Activated B cell treated with CpG ODN at 0.5 μM for 24 hours (primary cell): ENCODE measurements at places on chromosomes 4 and X. TPM values are rescaled to one million over a fixed set of nuclear protein-coding genes. Genes with fewer than 3 reads are reported as not detected.

- no peak for DNase-seq
- no peaks in the 10 kb centered on the region for H3K36me3 ChIP-seq
- H3K27ac ChIP-seq = no peak overlapping the region
- no peaks in the 10 kb centered on the region for H3K4me1 ChIP-seq
These were observed 68.6 kb upstream of the SORBS2 start for GRCh38 chr4:185880571-185880970.

GRCh38 chr4:13678186-13678924 lies 50.8 kb upstream of the BOD1L1 start:
- no peak overlapping the region for H3K27ac ChIP-seq
- no peaks in the 10 kb centered on the region for H3K36me3 ChIP-seq
- H3K4me3 ChIP-seq = no peak overlapping the region
- no peaks in the 10 kb centered on the region for H3K27me3 ChIP-seq
- no peaks in the 10 kb centered on the region for H3K4me1 ChIP-seq
- DNase-seq = no peak

DNA sequence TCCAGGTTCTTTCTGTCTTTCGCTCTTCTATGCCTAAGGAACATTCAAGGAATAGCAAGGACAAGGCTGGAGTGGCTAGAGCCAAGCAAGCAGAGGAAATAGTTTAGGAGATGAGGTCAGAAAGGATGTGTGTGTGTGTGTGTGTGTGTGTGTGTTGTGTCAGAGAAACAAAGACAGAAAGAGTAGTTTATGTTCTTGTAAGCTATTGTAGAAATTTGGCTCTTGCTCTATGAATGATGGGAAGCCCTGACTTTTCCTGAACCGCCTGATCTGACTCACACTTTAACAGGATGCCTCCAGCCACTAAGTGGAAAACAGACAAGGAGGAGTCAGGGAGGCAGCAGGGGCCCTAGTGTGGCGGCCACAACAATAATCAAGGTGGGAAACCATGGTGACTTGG lies 39.7 kb downstream of the LGI2 start:
- H3K4me1 ChIP-seq = no peaks in the 10 kb centered on the region
- no peak overlapping the region for H3K27ac ChIP-seq
- peaks cover 6% of the 10 kb centered on the region for H3K27me3 ChIP-seq
- H3K4me3 ChIP-seq = no peak overlapping the region

The GC gene
- total RNA-seq = not detected in 2 replicates

The FAM149A gene
- not detected in 2 replicates for total RNA-seq
